ENCODE measurements at places on chromosomes 5 and 9.

DNA sequence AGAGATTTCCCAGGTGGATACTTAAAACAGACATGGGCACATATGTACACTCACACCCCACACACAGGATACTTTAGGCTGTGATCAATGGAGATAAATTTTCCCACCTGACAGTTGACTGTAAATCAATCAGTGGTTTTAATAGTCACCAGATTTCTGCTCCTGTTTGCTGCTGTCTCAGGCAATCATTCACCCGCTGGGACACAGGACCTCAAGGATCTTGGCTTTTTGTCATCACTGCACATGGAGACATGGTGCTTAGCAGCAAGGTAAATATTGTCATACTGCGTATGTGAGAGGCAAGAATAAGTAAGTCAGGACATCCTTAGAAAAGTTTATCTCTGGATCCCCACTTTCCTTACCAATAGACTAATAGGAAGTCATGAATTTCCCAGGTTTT is 60.8 kb upstream of the KLF9 start:
- no peak for DNase-seq

GRCh38 chr5:15069407-15069905 is 197.9 kb upstream of the ANKH start:
- DNase-seq = no peak

DNA sequence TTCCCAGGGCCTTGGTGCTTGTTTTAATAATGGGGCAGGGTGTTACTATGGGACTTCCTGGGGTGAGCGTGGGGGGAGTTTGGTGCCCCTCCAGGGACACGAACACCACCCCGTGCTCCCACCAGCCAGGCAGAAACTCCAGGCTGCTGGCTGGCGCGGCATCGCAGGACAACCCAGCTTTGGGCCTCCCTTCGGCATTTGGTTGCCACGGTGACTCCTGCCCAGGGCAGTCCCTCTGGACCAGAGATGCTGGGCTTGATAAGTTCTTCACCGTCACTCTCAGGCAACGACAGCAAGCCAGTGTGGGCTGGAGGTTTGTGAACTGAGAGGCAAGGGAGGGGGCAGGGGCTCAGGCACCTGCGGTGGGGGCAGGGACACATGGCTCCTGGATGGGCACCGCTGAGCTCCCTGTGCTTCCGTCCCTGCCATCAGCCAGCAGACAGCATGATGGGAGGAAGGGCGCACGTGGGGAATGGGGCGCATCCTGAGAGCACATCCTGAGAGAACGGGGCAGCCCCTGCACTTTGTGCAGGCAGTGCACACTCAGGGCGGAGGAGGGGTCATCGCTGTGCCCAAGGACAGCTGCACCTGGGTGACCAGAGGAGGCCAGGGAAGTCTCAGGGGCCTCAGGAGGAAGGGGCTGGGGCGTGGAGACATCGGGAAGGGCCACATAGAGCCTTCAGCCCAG is 116.4 kb downstream of the RXRA start:
- DNase-seq = no peak

- no peak for DNase-seq
These were observed 19.6 kb downstream of the ITGA2 start for GRCh38 chr5:53008751-53009150.

GRCh38 chr9:135924628-135925338 is 17.4 kb upstream of the CAMSAP1 start:
- no peak for DNase-seq

GRCh38 chr9:84744195-84744594 is 74.7 kb downstream of the NTRK2 start:
- DNase-seq = no peak

DNA sequence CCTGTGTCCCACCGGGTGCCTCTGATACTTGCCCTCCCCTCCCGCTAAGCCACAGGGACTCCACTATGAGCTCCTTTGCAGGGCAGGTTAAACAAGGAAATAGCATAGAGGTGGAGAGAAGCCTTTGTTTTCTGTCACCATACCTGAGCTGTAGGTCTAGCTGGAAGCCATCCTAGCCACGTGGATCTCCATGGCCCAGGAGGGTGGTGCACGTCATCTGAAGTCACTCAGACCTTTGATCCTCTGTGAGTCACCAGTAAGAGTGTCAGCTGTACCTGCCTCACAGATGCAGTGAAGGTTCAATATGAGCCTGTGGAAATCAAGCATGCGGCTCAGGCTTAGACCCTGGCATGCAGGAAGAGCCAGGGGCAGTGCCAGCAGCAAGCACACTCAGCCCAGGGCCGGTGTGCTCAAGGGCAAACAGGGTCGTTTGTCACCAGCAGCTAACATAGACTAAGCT is 55.1 kb downstream of the ASS1 start:
- peak; percentile 71 for DNase-seq

DNA sequence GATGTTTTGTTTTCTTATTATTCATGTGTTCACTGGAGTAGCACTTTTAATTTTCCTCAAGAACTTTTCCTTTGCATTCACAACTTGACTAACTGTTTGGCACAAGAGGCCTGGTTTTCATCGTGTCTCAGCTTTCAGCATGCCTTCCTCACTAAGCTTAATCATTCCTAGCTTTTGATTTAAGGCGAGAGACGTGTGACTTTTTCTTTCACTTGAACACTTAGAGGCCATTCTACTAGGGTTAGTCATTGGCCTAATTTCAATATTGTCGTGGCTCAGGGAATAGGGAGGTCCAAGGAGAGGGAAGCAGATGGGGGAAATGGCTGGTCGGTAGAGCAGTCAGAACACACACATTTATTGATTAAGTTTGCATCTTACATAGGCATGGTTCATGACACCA is 94.0 kb downstream of the ZNF462 start:
- DNase-seq = no peak

DNA sequence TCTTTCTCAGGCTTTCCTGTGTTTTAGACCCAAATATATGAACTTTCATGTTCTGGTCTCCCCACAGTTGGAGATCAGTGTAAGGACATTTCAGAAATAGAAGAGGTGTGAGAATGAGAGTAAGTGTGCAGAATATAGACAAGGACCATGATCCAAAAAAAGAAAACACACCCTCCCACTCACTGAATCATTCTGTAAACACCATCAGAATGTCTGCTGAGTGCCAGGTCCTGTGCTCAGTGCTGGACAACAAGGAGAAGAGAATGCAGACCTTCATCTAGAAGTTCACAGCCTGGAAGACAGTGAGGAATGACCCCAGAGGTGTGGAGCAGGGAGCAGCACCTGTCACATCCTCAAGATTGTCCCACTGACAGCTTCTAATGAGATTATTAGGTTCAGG is 19.1 kb upstream of the SH3RF2 start:
- DNase-seq = no peak
